ENCODE measurements at places on chromosomes 6 and 20. TPM values are rescaled to one million over a fixed set of nuclear protein-coding genes. Genes with fewer than 3 reads are reported as not detected.

CAP2 gene
- total RNA-seq: 0.86 TPM

GNMT gene
- total RNA-seq: 0.77 TPM

FILIP1 gene
- 0.52 TPM for total RNA-seq

RIMS4 gene
- 0.16 TPM for total RNA-seq

HLA-C gene
- total RNA-seq: 189 TPM

KCNK5 gene
- not detected for total RNA-seq

BANF2 gene
- total RNA-seq: not detected

LTB gene
- total RNA-seq: not detected

HRH3 gene
- not detected for total RNA-seq

POLH gene
- total RNA-seq: 19.1 TPM

XKR7 gene
- total RNA-seq: not detected

KCNQ2 gene
- not detected for total RNA-seq

PRR18 gene
- not detected for total RNA-seq

TUBB2B gene
- total RNA-seq: 2.2 TPM

PAX1 gene
- not detected for total RNA-seq

WFDC10B gene
- 0.26 TPM for total RNA-seq

SLC26A8 gene
- not detected for total RNA-seq

KIAA0408 gene
- total RNA-seq: 1.4 TPM

SLC13A3 gene
- 2.2 TPM for total RNA-seq

RBM12 gene
- total RNA-seq: 24.6 TPM

SPTLC3 gene
- total RNA-seq: 4.6 TPM

ZNF341 gene
- 0.95 TPM for total RNA-seq

KIF6 gene
- 0.16 TPM for total RNA-seq

CHRNA4 gene
- not detected for total RNA-seq

PGM3 gene
- 91.1 TPM for total RNA-seq

CALHM4 gene
- total RNA-seq: not detected

KIF16B gene
- 13.8 TPM for total RNA-seq

RAET1L gene
- not detected for total RNA-seq

VNN1 gene
- not detected for total RNA-seq

DNMT3B gene
- 1.1 TPM for total RNA-seq

CTCFL gene
- total RNA-seq: not detected

FAM50B gene
- total RNA-seq: 12.0 TPM

OPN5 gene
- total RNA-seq: under 0.01 TPM

FAM83C gene
- total RNA-seq: not detected

ZKSCAN3 gene
- total RNA-seq: 6.4 TPM

COX4I2 gene
- not detected for total RNA-seq

DLK2 gene
- total RNA-seq: 0.63 TPM

GPX5 gene
- total RNA-seq: not detected

PTGIS gene
- 295 TPM for total RNA-seq
